ENCODE measurements at places on chromosomes 13 and 19.
A peak's percentile ranks its signal among the peaks of the same experiment; 100 is the strongest.

DNA sequence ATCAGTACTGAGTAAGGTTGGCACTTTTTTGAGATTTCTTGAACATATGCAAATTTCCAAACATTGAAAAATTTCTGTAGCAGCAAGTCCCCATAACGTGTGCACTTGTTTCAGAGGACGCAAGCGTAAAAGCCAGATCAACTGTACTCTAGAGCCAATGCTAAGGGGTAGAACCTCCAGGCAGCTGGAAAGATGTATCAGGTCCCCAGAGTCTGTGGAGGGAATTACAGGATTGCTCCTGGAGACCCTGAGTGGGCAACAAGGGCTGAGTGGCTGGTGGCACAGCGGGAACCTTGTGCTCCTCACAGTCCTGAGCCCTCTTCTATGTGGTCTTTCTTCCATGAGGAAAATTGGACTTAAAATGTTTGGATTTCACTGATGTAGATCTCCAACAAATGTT, 53.9 kb upstream of the AMER2 start:
- DNase-seq = no peak

DNA sequence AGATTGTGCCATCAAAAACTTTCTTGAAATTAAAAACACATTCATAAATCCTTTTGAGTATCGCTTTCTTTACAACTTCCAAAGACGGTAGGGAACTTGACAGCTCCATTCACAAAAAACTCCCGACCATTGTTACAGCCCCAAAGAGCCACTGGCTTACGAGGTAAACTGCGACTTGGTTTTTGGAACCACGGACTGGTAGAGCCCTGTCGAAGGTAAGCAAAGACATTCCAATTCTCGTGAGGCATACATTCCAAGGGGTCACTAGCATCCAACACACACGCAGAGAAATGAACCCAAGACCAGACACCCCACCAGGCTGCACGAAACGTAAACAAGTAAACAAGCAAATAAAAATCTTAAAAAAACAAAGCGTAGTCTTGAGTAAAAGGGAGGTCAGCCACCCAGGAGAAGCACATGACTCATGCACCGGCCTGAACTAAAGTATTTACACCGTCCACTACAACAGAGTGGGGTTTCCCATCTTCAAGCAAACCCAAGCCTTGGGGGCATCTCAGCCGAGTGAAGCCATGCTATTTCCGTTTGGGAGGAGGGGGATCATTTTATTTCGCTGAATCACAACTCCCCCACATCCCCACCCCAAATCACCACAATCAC, 1.4 kb downstream of the BRD4 start:
- DNase-seq = peak; percentile 78

- no peak for DNase-seq
Measured at GRCh38 chr13:28865149-28865744, 45.1 kb downstream of the MTUS2 start.

DNA sequence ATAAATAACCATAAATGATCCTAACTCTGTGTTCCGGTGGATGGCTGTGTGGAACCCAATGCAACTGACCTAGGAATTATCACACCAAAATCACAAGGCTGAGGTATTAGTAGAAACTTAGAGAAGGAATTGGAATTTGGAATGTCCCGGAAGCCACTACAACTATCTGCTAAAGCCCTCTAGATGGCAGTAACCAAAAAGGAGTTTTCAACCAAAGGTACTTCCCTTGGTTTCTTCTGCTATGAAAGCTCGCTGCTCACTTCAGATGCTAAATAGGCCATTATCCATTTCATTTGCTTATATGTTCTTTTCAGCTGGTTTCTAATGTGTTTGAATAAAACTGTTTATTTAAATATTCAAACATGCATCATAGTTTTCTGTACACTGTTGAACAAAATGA, 1589.1 kb upstream of the SPRY2 start:
- DNase-seq = peak; percentile 1

- no peak for DNase-seq
Measured at GRCh38 chr19:38216785-38217641, 7.0 kb downstream of the DPF1 start.

GRCh38 chr19:48419158-48419920, 25.9 kb downstream of the GRIN2D start:
- peak; percentile 48 for DNase-seq

DNA sequence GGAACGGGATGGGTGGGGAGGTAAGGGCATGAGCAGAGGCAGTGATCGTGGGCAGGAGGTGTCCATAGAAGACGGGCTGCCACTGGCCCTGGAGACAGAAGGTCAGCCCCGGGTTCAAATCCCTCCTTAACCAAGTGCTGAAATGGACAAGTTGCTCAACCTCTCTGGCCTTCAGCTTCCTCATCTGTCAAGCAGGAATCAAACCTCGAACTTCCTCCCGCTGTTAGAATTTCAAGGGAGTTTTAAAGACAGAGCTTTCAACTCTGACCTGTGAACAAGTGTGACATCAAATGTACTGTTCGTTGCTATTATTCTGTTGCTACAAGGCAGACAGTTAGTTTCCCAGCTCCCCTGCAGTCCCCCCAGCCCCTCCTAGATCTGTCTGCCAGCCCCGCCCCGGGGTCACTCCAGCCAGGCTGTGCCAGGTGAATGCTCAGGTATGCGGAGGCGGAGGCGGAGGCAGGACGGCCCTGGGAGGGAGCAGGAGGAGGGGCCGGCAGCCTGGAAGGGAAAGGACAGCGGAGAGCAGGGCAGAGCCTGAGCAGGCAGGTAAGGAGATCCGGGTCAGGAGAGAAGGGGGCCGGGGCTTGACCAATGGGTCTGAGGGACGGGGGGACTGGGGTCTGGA, at the start of gene EPS8L1:
Gene EPS8L1, plus strand, starts transcription at position 499 of the 628 bp plus-strand sequence. CDS start 576 bp downstream, outside the sequence.
- DNase-seq = no peak

- no peak for DNase-seq
Measured at GRCh38 chr13:79621902-79622301, 140.9 kb downstream of the NDFIP2 start.

- DNase-seq = no peak
Measured at GRCh38 chr19:7607212-7607873, 11.7 kb downstream of the CAMSAP3 start.

DNA sequence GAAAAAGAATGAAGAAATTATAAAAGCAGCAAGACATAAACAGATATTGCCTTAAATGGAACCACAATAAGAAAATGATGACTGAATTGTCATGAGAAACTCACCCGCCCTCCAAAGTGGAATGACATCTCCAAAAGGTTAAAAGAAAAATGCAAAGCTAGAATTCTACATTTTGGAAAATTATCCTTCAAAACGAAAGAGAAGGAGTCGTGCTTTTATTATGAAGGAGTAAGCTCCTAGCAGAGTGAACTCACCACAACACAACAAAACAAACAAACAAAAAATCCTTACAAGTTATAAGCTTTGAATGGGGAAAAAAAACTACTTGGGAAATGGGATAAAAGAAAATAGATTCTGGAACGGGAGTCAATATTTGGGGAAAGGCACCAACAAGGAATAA, 6.7 kb downstream of the SIGLEC14 start:
- no peak for DNase-seq

DNA sequence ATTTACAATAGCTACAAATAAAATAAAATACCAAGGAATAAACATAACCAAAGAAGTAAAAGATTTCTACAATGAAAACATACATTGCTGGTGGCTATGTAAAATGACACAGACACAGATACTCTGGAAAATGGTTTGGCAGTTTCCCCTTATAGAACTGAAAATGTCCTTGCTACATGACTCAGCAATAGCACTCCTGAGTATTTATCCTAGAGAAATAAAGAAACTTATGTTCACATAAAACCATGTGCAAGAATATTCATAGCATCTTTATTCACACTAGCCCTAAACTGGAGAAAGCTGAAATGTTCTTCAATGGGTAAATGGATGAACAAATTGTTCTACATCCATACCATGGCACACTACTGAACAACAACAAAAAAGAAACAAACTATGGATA, 100.2 kb upstream of the RFC3 start:
- no peak for DNase-seq

Measured in amniotic epithelial cell (primary cell).